ENCODE measurements at places on chromosomes 5 and 9.
A peak's percentile ranks its signal among the peaks of the same experiment; 100 is the strongest.

- H3K27me3 ChIP-seq, result no peaks in the 10 kb centered on the region
- DNase-seq, result no peak
- no peak overlapping the region for H3K27ac ChIP-seq
- no peak overlapping the region for H3K4me3 ChIP-seq
- H3K36me3 ChIP-seq, result no peaks in the 10 kb centered on the region
- H3K4me1 ChIP-seq, result no peaks in the 10 kb centered on the region
Observed at GRCh38 chr5:9784231-9784630, 154.1 kb upstream of the TAS2R1 start.

- H3K36me3 ChIP-seq, result no peaks in the 10 kb centered on the region
- no peaks in the 10 kb centered on the region for H3K27me3 ChIP-seq
- peak; percentile 70 for DNase-seq
- H3K4me3 ChIP-seq, result no peak overlapping the region
- H3K4me1 ChIP-seq, result peaks cover 22% of the 10 kb centered on the region
- no peak overlapping the region for H3K27ac ChIP-seq
Observed at GRCh38 chr5:66963559-66963971, 233.0 kb downstream of the CD180 start.

DNA sequence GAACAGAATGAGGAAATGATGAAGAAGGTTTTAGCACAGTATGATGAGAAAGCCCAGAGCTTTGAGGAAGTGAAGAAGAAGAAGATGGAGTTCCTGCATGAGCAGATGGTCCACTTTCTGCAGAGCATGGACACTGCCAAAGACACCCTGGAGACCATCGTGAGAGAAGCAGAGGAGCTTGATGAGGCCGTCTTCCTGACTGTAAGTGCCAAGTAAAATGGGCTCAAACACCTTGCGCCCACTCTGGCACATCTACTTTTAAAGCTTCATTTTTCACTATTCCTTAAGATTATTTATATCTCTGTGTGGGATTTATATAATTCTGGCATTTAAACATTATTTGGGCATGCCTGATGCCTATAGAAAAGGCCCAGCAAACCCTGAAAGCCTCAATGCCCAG, 55.6 kb downstream of the CMYA5 start:
- H3K4me1 ChIP-seq, result no peaks in the 10 kb centered on the region
- no peak overlapping the region for H3K4me3 ChIP-seq
- H3K27me3 ChIP-seq, result no peaks in the 10 kb centered on the region
- H3K27ac ChIP-seq, result no peak overlapping the region

DNA sequence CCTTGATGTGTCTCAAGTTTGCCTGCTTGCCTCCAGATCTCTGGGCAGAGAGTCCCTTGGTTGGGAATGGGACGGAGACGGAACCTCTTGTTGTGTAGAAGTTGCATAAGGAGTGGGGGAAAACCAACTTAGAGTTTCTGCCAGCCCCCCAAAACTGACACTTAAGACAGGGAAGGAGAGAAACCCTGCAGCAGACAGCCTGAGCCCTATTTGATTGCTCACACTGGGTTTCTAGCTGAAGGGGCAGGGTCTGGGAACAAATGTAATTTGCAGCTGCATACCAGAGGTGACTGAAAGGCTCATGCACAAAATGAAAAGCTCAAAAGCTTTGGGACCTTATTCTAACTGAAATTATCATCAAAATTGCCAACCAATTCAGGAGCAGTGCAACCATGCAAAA, 254.5 kb downstream of the RASEF start:
- H3K4me1 ChIP-seq, result no peaks in the 10 kb centered on the region
- H3K4me3 ChIP-seq, result no peak overlapping the region
- H3K27me3 ChIP-seq, result no peaks in the 10 kb centered on the region
- H3K27ac ChIP-seq, result no peak overlapping the region

Measured in esophagus muscularis mucosa (tissue), 4 donors.